ENCODE measurements at places on chromosomes 1 and 21.
A peak's percentile ranks its signal among the peaks of the same experiment; 100 is the strongest.

DNA sequence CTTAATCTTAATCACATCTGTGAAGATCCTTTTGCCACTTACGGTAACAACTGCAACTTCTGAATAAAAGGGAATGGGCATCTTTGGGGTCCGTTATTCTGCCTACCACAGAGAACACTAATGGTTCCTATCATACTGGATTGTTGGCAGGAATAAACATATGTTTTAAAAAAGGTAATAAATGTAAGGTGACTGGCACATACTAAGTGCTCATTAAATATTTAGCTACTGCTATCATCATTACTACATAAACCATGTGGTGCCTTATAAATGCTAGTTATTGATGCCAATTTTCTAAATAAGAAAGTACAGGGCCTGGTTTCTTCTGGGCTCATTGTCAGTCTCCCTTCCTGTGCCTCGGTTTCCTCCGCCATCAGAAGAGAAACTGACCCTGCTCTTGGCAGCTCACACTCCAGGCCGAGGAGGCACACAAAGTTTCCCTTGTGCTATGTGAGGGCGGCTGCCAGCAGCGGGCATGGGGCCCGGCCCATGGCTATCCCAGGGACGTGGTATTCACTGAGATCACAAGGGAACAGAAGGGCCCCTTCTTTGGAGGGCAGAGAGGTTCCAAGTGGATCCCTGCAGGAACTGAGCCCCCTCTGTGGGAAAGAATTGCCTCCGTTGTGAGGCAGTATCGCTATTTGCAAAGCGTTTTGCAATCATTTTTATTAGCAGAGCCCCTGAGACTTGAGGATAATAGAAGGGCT lies 26.2 kb downstream of the NAV1 start:
- no peak for DNase-seq

- no peak for DNase-seq
Measured at GRCh38 chr1:218402786-218403120, 57.6 kb downstream of the TGFB2 start.

DNA sequence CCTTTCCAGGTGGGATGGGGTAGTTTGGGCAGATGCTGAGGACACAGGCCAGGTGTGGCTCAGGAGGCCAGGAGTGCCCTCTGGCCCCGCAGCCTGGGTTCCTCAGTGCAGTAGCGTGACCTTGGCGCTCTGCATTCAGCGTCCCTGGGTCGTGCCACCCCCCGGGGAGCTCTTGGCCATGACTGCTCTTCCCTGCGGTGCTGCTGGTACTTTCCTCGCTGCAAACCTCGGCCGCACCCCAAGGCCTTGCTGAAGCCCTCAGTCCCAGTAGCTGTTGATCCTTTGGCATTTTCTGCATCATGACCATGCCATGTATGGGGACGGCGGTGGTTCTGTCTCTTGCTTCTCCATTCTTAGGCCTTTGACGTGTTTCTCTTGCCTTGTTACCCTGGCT lies 13.8 kb downstream of the SLX9 start:
- DNase-seq: no peak

DNA sequence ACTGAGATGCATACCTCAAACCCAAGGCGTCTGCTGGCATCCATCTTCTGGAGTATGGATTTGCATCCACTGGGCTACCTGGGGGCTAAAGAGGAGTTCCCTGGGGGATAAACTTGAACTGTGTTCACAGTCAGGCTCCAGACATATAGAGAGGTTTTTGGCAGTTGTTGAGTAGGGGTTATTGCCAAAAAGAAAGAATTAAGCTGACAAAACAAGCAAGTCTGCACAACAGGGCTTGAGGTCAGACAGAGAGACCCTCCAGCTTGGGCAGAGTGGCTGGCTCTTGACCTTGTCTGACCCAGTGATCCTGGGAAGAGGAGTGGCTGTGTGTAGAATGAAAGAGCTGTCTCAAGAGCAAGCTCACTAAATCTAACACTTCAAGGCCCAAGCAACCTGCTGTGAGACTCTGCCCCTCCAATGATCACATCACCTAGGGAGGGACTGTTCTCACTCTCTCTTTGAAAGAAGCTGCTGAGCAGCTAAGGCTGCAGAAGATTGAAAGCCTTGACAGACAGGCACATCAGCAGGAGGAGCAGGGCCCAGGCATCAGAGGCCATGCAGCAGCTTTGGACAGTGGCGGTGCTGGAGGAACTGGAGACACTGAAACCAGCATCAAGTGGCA lies 61.5 kb downstream of the SYT2 start:
- no peak for DNase-seq

- DNase-seq: peak; percentile 85
Measured at GRCh38 chr1:171485375-171486047, at the start of gene PRRC2C. Gene PRRC2C (plus strand): TSS chr1:171485530. CDS start chr1:171512089, 26,559 bp downstream.

GRCh38 chr1:15027515-15027986 lies 126.0 kb upstream of the TMEM51 start:
- no peak for DNase-seq

DNA sequence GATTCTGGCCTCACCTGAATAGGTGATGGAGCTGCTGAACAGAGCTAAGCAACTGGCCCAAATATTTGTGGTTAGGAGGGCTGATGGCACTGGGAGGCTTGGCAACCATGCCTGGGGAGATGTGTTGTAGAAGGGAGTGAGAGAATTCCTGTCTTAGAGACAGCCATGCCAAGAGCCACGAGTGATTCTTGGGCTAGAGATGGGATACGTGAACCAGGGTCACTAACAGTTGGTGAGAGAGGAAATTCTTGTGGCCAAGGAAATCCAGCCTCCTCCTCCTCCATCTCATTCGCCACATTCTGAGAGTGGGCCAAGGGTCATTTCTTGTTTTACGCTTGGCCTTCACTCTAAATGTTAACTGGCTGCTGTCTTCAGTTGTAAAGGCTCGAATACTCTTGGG lies 46.3 kb downstream of the NGF start:
- DNase-seq: no peak

DNA sequence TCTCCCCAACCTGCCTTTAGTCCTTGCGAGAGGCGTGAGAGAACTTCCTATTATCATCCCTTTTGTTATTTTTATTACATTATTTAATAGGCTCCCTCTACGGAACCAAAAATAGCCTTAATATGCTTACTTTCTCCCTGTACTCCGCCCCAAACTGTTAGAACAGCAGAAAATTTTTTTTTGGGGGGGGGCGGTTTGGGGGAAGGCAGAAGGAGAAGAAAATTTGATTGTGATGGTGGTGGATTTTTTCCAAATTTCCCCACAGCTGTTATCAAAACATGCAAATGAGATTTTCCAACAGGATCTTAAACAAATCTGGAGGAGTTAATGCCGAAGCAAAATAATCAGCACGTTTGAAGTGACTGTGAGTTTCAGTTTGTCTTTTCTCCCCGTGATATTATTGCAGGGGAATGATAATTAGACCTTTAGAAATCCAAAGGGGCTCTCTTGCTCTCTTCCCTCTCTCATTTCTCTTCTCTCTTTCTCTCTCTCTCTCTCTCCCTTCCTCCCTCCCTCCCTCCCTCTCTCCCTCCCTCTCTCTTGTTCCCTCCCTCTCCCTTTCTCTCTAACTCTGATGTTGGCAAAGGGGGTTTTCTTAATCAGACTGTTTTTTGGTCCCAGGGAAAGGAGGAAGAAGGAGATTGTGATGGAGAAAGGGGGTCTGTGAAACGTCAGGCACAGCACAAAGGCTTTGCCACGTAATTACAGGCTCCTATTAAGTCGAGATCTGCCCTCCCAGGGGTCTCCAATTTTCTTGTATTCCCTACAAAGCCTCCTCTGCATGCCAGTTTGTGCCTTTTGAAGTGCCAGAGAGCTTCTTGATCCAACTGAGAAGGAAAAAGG lies 1.1 kb upstream of the PRRX1 start:
- no peak for DNase-seq

DNA sequence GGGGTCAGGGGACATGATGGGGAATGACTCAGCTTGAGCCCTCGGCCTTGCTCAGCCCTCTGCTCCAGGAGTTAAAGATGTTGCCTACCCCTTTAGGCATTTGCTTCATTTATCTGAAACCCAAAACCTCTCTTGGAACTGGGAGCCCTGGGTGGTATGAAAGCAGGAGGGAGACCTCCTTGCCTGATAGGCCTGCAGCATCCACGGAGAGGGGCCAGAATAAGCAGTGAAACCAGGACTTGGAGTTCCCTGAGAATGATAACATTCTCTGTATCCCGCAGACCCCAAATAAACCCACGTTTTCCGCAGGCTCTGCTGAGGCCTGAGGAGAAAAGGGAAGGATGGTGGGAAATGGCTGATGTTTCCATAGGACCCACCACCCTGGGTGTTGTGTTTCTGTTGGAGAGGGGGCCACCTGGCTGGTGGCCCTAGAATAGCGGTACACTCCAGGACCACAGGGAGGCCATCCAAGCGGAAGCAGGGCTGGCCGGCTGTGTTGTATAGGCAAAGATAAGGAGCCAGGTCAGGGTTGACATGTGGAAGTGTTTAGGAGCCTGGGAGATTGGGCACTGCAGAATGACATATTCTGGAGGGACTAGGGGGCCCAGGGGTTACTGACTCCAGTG lies 77.4 kb downstream of the FOXD2 start:
- no peak for DNase-seq

GRCh38 chr1:232574889-232575762 lies 54.8 kb downstream of the SIPA1L2 start:
- DNase-seq: no peak

DNA sequence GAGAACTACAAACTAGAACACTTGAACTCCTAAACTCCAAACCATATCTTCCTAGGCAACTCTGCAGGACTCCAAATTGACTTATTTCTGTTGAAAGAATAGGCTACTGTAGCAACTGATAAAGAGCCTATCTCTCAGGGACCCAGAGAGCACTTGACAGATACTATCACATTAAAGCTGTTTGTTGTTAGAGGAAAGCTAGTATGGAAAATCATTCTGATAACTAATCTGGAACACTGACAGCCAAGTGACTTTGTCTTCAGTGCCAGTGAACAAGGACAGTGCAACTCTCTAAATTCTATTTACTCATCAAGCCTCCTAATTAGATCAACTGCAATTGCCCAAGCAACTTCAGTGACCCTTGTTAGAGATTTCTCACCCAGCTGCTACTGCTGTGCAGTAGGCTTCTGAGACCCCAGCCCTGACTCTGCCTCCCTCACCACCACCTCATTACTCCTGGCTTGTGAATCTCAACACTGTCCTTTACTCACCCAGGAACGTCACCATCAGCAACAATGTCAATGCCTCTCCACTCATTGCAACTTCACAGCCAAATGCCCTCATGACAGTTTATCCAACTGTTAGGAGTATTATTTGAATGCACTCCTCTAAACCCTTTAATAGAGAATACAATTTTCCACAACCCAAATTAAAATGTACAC lies 7.4 kb upstream of the RGS13 start:
- no peak for DNase-seq

DNA sequence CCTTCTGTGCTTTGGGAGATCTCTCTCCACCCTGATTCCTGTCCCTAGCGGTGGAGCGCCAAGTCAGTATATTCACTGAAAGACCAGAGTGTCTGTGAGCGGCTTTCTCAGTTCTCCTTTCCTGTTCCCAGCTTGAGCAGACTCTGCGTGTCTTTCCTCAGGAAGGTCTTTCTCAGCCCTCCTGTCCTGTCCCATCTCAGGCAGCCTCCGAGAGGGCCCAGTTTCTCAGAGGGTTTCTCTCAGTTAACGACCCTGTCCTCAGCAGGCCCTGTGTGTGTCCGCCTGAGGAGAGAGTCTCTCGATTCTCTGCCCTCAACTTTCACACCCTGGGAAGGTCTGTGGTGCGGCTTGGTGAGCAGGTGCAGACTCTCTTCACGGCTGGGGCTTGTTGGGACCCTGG lies 34.0 kb upstream of the CHIT1 start:
- no peak for DNase-seq

DNA sequence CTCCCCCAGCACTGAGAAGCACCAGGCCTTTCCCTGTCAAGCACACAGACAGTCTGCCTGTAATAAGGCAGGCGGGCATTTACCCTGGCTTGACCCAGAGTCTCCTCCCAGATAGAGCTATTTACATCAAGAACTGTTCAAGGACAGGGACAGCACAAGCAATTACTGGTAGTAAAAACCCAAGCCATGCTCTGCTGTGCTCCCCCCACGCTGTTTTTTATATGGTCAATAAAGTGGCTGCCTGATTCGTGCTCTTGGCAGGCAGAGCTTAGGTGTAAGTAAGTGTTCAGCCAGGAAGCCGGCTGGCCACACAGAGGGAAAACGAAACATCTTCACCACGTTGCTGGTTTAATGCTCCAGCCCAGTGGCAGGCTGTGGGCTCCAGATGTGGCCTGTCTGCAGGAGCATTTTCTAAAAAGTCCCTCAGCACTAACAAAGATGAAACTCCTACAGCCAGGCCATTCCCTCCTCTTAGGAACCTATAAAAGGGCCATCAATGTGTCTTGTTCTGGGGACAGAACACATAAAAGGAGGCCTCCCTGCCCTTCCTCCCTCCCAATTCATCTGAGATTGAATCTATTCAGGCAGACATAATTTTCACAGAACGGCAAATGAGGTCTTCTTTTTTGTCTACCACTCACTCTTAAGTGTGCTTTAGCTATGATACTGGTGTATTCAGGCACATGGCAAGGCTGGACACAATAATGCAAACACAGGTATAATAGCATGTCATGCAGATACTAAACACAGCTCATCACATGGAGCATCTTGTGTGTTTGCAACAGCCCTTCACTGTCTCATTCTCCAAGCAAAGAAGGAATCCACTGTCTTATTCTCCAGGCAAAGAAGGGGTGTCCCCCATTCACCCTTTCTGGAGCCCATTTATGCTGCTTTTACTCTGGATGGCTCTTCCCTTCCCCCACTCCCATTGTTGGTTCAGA lies 378.9 kb downstream of the HHAT start:
- DNase-seq: no peak

DNA sequence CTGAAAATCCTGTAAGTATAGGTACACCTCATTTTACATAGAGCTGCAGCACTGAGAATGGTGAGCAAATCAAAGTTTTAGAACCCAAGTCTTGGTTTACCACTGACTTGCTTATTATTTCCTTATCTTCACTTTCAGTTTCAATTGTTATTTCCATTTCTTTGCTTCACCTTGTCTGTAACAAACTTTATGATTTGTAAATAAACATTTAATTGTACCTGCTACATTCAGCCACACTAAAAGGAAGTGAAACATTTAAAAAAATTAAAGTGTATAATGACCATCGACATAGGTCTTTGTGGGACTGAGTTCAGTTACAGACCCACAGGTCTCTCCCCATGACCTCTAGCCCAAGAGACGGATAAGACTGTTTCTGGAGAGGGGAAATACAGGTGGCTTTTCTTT lies 34.4 kb downstream of the LGR6 start:
- no peak for DNase-seq

- no peak for DNase-seq
Measured at GRCh38 chr1:208107425-208108212, 136.6 kb downstream of the PLXNA2 start.

GRCh38 chr1:60575326-60575977 lies 501.9 kb upstream of the C1orf87 start:
- no peak for DNase-seq

DNA sequence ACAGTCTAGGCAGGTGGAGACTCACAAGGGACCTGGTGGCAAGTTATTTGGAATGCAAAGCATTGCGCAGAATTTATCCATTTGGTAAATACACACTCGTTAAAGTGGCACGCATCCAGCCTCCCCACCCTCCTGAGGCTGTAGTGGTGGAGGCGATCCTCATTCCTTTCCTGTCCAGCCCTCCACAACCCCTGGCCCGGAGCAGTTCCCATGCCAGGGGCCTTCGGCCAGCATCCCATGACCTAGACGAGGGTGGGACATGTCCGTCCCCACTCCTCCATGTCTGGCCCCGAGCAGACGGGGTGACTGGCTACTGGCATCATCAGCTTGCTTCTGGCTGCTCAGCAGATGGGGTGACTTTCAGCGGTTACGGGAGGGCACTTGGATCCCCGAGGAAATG lies 281.5 kb upstream of the VAMP3 start:
- DNase-seq: no peak

- no peak for DNase-seq
Measured at GRCh38 chr1:50183378-50184133, 74.8 kb downstream of the ELAVL4 start.

GRCh38 chr1:168005529-168005928 lies 68.7 kb upstream of the MPC2 start:
- no peak for DNase-seq
